NCI-H2227 treated with DMSO at 0.1 percent for 48 hours (cell line): ENCODE measurements at places on chromosomes 4 and X.

- no peak for DNase-seq
Observed at GRCh38 chr4:112031712-112032328, 113.4 kb upstream of the FAM241A start.

GRCh38 chr4:165537028-165537648 lies 158.3 kb downstream of the CPE start:
- DNase-seq: no peak

DNA sequence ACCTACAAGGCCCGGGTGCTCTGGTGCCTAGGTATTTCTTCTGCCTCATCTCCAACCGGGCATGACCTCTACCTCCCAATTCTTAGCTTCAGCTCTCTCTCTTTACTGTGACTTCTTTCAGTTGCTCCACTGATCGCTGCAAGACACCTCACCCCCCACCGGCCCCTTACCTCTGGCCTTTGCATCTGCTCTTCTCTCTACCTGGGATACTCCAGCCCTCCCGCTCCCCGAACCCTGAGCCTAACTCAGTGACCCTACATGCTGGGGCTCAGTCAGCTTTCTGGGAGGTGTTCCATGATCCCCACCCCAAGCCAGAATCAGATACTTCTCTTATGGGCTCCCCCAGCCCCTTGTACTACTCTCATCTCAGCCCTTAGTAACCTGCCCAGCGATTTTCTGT lies 99.6 kb downstream of the EFNB1 start:
- no peak for DNase-seq

DNA sequence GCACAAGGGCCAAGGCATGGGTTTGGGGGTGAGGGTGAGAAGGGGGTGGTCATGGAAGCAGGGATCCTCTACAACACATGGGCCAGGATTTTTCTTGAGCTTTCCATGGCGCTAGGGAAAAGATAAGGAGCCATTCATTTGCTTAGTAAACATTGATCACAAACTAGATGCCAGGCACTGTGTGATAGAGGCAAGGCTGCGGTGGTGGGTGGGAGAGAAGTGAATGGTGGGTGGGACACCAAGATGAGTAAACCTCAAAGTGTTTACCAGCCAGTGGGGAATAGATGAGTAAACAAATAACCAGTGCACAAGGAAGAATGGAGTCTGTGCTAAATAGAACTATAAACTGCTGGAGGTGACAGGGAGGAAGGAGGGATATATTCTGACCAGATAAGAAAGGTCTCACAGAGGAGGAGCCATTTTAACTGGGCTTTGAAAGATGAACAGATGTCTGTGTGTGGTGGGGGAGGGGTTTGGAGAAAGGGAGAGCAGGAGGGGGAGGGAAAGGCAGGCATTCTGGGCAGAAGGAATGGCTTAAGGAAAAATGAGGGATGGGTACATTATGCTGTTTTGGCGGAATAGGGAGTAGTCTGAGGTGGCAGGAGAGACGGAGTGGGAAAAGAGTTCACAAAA lies 48.0 kb upstream of the LAS1L start:
- no peak for DNase-seq

DNA sequence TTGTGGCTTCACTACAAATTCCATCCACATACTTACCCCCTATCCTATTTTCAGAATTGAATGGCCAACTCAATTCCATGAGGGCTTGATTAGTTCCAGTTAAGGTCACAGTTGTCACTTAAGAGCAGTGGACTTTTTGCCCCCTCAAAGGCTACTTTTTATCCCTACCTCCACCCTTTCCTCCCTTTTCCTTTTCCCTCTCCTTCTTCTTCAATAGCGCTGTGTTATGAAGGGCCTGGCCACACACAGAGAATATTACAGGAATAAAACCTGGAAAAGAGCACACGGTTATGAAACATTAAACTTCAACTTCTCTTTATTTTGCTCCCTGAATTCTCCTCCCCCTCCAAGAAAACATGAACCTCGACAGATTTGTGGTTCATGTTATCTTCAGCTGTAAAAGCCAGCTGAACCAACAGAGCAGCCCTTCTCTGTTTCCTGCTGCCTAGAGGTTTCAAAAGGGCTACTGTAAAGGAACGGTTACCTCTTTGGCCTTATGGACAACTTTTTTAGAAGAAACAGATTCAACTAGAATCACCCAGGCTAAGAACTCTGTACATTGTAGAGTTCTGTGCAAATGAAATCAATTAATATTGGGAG lies 87.0 kb upstream of the RPL34 start:
- DNase-seq: no peak

DNA sequence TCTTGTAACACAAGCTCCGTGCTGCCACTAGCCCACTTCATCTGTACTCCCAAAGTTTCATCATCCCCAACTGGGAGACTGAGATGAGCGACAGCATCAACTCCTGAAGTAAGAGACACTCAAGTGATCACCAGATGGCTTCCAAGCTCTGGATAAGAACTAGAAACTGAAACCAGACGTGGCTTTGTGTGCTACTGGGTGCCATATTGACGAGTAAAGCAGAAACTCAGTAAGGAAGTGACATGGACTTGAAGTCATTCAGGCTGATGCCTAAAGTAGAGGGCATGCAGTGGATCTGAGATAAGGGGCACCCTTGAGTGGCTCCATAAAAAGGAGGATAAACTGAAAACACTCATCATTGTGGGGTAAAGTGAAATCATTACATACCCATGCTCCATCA lies 72.4 kb downstream of the PCYT1B start:
- no peak for DNase-seq

DNA sequence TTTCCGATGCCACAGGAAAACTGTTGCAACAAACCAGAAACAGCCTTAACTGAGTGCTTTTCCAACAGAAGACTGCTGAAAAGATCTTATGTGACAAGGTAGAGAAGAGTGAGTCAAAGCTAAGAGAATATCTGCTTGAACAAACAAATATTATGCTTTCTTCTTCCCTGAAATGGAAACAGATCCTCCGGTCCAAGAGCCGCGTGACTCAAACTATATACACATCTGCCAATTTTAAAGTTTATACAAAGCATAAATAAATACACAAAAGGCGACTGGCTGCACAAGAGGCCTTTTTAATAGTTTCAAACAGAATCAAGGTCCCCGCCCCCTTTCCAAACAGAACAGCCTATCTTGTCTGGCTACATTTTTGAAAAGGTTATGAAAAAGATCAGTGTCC lies 329.7 kb upstream of the F9 start:
- DNase-seq: no peak

DNA sequence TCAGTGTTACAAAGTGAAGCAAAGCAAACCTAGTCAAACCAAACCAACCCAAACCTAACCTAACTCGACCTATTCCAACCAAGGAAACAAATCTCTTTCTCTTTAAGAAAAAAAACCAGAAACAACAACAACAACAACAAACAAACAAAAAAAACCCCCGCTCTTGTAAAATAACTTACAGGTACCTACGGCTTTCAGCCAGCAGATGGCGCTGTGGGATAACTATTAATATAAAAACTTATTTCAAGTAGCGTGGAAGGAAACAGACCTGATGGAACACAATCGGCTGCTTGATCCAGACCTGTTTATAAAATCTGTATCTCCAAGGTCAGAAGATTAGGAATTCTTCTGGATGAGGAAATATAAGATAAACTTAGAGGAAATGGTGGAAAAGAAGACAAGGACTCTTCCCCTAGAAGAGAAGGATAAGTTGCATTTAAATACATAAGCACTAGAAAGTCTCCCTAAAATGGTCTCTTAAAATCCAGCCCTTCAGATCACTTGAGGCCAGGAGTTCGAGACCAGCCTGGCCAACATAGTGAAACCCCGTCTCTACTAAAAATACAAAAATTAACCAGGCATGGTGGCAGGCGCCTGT lies 34.4 kb upstream of the CDKL5 start:
- peak; percentile 77 for DNase-seq

- DNase-seq: no peak
Observed at GRCh38 chrX:103818842-103819619, 13.0 kb downstream of the RAB9B start.

DNA sequence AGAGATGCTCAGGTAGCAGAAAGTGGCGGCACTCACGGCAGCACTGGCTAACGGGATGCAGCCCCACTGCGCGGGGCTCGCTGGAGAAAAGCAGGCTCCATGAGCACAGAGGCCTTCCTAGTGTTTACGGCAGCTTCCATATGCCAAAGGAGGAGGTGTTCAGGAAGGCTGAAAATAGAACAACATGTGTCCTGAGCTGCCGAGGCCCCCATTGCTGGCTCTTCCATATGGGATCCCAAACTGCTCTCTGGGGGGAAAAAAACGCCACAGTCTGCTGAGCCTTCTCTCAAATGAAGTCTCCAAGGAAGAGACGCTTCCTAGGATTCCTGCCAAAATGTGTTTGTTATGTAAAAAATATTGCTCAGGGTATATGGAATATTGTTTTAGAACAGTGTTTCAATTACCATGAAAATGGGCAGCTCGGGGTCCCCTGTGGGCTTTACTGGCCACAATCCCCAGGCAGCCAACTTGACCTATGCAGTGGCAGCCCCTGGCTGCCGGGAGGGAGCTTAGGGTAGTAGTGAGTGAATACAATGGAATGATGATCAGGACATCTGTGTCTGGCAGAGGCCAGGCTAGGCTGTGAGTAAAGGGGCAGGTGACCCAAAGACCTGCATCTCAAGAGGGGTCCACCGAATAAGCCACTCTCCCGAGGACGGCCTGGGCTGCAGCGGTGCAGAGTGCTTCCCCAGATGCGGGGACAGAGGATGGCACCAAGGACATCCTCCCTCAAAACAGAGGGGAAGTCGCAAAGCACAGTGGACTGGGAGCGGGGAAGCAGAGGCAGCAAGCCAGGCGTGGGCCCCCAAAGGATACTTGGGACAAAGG lies 170.1 kb downstream of the AFAP1 start:
- DNase-seq: no peak

DNA sequence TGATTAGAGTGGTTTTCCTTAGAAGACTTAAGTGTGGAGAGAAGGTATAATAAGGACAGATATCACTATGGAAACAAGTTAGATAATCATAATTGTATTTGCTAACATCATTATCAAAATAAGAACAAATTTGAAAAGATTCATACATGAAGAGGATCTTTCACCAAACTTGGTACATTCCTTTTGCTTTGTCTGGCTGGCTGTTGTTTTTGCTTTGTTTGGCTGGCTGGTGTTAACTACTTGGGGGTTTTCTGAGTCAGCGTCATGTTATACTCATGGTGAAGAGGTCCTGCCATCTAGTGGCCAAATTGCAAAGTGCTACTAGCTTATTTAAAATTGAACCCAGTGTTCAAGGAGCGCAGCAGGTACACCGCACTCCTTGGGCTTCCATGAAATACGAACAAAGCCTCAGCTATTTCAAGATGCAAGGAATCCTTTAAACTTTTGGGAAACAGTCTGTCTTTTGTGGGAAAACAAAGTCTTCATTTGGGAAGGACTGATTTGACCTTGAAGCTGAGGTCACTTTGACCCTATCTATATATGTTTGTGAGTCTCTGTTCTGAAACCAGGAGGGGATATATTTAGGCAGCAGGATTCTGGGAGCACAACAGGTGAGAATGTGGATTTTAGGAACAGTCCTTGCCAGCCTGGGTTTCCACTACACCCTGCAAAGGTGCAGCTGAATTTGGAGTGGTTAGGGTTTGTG lies 129.7 kb downstream of the PLS3 start:
- DNase-seq: peak; percentile 72

GRCh38 chr4:67130411-67130810 lies 414.9 kb downstream of the CENPC start:
- no peak for DNase-seq

GRCh38 chr4:3079694-3080123 lies 5.2 kb downstream of the HTT start:
- DNase-seq: no peak

- DNase-seq: no peak
Observed at GRCh38 chr4:80321341-80321740, 14.2 kb upstream of the CFAP299 start.

DNA sequence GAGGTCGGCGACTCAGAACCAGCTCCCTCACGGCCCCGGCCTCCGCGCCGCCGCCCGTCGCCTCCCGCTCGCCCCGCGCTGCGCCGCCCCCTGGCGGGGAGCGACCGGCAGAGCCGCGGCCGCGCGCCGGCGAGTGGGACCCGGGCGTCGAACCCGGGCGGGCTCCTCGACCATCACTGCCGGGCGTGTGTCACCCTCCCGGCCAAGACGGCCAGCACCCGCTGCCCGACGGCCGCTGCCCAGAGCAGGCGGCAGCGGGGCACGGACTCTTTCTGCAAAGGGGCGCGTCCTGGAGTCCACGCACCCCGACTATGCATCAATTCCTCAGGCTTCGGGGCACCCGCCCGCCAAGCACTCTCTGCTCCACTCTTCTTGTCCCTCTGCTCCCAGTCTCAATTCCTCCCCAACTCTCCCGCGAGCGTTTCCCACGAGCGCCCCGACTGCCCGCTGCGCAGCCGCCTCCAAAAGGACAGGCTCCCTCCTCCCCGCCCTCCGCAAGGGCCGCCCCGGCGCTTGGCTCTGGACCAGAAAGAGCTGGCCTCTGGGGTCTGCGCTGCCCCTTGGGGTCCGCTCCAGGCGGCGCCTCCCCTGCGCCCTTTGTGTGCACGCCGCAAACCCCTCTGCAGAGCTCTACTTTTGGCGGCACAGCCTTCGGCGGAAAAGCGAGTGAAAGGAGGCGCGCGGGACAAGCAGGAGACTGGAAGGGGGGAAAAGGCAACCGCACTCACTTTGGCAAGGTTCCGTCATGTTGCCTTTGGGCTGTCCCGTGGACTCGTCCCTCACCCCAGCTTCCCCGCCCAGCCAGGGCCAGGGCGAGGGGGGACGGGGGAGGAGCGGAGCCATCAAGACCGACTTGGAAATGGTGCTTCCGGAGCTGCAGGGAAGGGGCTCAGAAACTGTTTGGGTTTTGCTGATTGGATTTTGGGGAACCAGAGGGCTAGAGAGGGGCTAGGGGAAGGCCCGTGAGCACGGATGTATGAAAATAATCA lies 1.0 kb downstream of the PDE5A start:
- DNase-seq: no peak

- no peak for DNase-seq
Observed at GRCh38 chr4:30396772-30397475, 323.2 kb upstream of the PCDH7 start.

DNA sequence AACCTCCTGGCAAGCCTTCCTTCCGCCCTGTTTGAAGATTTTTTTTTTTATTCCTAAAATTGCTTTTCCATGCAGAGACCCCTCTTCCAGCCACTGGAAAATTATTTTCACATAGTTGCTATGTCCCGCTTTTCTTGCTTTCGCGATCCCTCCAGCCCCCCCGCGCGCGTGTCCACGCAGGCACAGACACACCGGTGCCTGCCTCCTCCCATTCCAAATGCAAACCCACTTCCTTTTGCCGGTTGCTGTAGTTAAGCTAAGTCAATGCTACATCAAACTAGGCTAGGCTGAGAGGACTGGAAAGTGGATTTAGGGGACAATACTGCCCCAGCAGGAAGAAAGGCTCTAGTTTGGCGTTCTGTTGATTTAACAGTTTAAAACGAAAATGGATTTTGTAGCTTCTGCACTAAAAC lies 111.0 kb downstream of the DHX15 start:
- no peak for DNase-seq

GRCh38 chr4:124873361-124874171 lies 161.0 kb upstream of the ANKRD50 start:
- DNase-seq: no peak

GRCh38 chr4:87521757-87522374 lies 7.3 kb downstream of the SPARCL1 start:
- DNase-seq: no peak

DNA sequence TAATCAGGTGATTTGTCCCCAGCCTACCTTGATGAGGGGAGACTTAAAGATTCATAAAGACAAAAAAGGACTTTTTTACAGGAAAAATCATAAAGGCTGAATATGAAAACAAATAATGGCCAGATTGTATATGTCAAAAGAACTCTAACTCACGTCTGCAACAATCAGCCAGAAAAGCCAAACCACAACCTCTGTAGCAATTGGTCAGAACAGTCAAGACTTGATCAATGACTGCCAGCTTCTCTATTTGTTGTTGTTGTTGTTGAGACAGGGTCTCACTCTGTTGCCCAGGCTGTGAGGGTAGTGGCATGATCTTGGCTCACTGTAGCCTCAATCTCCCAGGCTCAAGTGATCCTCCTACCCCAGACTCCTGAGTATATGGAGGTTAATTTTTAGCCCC lies 35.9 kb upstream of the PPA2 start:
- DNase-seq: no peak
